ENCODE measurements at places on chromosomes 1 and 21.

GRCh38 chr1:232571523-232571922 is 58.4 kb downstream of the SIPA1L2 start:
- DNase-seq: peak; percentile 81

GRCh38 chr1:184860985-184861754 is 106.5 kb upstream of the EDEM3 start:
- no peak for DNase-seq

- DNase-seq: peak; percentile 2
These were observed 55.9 kb downstream of the GON4L start for GRCh38 chr1:155801149-155801548.

- no peak for DNase-seq
These were observed 32.0 kb downstream of the SLAMF6 start for GRCh38 chr1:160491017-160491416.

DNA sequence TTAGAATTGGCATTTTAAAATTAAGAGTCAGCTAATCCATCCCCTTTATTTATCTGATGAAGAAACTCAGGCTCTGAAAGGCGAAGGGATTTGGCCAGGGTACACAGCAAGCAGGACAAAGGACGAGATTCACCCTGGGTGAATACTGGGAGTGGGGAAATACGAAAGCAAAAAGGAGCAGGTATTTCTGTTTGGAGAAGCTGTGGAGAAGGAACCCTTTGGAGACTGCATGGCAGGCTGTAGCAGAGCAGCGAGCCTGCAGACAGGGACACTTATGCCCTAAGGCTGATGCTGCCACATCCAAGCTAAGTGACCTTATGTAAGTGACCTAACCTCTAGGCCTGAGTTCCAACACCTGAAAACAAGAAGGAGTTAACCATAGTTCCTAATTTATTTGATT is 207.2 kb upstream of the C1orf87 start:
- DNase-seq: no peak

- peak; percentile 73 for DNase-seq
These were observed 3.7 kb upstream of the SDE2 start for GRCh38 chr1:226002667-226003501.

- DNase-seq: no peak
These were observed 7.1 kb upstream of the L1TD1 start for GRCh38 chr1:62187548-62187947.

- DNase-seq: no peak
These were observed 25.4 kb downstream of the PHGDH start for GRCh38 chr1:119737040-119737682.

GRCh38 chr21:45497846-45498645 is 44.2 kb downstream of the SLC19A1 start:
- DNase-seq: no peak

DNA sequence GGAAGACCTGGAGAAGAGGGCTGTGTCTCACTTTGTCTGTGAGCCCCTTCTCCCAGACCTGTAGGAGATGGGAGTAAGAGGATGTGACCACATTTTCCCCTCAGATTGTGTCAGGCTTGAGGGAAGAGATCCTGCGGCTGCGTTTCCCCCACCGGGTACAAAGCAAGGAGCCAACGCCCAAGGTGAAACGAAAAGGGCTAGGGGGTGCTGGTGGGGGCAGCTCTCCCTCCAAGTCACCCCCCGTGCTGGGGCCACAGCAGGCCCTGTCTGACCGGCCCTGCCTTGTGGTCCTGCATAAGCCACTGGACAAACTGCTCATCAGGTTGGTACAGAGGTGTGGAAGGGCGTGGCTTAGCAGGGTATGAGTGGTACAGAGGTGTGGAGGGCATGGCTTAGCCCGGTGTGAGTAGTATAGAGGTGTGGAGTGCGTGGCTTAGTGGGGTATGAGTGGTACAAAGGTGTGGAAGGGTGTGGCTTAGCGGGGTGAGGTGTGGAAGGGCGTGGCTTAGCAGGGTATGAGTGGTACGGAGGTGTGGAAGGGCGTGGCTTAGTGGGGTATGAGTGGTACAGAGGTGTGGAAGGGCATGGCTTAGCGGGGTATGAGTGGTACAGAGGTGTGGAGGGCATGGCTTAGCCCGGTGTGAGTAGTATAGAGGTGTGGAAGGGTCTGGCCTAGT is 30.6 kb downstream of the HYI start:
- DNase-seq: no peak

DNA sequence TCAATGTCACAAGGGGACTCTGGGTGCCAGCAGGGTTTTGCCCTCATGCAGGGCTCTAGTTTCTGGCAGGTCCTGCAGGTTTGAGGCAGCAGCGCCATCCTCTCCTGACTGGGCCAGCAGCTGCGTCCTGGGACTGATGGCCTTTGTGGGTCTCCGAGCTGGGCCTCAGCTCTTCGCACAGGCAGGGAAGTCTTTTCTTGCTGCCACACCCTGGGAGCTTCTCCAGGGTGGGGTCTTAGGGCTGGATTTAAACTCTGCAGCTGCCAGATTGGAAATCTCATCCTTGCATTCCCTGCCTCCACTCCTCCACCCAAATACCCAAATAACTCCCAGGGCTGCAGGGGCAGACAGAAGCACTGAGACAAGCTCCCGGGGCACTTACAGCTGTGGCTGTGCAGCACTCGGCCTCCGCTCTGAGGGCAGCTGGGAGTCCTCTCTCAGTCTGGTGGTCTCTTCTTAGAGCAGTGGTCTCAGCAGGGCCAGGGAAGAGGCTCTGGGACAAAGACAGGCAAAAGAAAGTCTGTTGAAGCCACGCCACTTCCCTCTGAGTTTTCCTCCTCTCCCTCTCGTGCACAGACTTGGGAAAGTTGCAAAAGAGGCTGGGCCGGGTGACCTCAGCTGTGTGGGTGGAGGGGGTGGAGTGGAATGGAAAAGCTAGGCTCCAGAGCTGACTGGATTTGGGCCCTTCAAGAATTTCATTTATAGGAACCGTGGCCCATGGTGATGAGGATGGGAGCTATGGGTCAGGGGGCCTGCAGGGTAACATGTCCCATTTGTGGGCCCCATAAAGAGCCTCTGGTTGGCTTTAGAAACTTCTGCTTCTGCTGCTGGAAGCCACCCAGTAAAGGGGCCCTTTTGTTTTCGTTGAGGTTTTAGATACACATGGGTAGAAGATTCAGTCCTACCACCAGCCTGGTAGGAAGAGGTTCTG is at the start of gene RAB7B:
RAB7B (minus strand) TSS at position 525 of the 931 bp plus-strand sequence. CDS start 9,260 bp downstream, outside the sequence.
- peak; percentile 75 for DNase-seq

DNA sequence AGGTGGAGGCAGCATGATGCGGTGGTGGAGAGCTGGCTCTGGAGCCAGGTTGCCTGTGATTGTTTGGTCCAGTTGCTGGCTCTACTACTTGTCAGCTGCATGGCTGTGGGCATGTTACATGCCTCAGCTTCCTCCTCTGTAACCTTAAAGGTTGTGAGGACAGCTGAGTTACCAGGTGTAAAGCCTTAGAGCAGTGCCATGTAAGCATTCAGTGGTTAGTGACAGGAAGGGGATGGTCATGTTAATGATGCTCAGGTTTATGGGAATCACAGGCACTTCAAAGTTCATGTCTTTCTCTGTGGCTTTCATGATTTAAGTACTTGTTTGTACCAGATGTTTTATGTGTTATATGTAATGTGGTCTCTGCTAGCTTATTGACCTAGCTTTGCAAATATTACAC is 32.6 kb downstream of the PTGFRN start:
- no peak for DNase-seq

- no peak for DNase-seq
These were observed 9.0 kb downstream of the TNFRSF25 start for GRCh38 chr1:6456800-6457466.

GRCh38 chr1:71640998-71641397 is 560.2 kb upstream of the ZRANB2 start:
- no peak for DNase-seq

DNA sequence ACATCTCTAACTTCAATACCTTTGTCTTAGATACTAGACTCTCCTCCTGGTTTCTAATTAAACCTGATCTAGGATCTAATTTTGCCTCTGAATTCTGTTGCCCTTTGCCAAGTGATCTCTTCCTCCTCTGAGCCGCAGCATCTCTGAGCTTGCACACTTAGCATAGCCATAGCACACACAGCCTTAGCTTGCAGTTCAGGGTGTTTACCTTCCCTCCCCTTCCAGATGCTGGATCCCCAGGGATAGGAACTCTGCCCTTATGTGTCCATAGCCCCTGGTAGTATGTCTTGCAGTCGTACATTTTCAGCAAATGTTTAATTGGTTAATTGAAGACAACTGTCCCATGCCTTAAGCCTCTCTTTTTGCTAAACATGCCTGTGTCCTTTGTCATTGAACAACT is 30.3 kb downstream of the SELL start:
- DNase-seq: no peak

DNA sequence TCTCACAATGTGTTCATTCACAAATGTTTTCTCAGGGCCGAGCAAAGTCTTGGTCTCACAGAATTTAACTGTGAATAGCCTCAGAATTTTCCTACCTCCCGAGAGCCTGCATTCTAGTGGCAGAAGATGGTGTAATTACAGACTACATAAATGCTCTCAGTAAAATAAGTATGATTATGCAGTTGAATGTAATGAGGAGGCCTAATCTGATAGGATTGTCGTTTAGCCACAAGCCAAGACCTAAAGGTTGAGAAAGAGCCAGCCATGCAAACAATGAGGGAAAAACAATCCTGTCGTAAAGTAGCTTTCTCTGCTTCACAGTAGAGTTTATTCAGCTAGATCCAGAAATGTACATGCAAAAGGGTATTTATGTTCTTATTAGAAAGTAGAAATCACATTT is 607.8 kb upstream of the B3GALT2 start:
- no peak for DNase-seq

- no peak for DNase-seq
These were observed 41.0 kb downstream of the ATP2B4 start for GRCh38 chr1:203667616-203668015.

DNA sequence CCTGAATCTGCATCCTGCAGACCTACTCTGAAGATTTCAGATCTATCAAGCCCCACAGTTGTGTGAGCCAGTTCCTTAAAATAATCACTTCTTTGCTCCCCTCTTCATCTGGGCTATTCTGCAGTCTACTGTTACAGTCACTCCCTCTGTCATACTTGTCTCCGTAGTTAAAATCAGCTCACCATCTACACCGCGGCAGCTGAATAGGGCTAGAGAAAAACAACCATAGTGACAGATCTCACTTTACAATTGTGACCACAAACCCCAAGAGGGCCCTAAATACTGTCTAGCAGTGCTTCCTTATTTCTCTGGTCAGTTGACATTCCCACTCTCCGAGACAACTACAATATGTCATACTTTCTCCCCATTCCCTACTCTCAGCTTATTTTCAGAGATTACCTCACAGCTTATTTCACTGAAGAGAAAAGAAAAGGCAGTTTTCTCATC is 12.9 kb downstream of the DESI2 start:
- peak; percentile 19 for DNase-seq

DNA sequence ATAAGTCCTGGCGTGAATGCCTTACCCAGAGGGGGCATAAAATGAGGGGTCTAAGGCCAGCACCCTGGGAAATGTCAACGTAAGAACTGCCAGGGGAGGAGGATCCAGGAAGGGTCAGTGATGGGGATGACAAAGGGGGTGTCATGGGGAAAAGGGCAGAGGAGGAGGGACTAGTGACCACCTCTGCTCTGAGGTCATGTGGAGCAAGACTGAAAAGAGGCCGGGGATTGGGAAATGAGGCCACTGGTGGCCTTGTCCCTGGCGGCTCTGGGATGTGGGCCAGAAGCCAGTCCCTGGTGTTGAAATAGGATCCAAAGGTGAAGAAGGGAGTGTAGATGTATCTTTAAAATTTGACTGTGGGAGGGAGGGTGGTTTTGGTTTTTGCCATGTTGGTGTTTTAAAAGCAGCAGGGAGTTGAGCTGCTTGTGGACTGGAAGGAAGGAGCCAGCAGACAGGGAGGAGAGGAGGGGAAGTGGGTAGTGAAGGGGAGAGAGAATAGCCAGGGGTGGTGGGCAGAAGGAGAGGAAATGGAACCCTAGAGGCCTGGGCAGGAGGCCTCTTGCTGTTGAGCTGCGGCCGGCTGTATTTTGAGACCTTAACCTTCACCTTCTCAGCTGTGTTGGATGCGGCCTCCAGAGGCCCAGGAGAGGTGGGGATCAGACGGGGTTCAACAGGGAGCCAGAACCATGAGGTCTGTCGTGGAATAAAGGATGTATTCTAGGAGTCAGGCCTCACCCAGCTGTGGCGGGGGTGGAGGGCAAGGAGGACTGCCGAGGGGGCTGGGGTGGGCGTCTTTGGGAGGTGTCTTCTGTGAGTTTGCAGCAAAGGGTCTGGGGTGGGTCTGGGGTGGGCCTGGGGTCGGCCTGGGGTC is 92.5 kb downstream of the DHRS3 start:
- no peak for DNase-seq

GRCh38 chr1:225731491-225731890 is 46.1 kb upstream of the SRP9 start:
- DNase-seq: no peak

DNA sequence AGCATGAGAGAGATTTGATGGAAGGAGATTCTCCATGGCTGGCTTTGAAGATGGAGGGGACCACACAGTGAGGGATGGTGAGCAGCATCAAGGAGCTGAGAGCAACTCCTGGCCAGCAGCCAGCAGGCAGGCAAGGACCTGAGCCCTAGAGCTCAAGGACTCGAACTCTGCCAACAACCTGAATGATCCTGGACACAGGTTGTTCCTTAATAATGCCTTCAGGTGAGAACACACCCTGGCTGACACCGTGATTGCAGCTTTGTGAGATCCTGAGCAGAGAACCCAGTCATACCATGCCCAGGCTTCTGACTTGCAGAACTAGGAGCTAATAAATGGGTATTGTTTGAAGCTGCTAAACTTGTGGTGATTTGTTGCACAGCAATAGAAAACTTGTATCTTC is 183.1 kb downstream of the LMX1A start:
- DNase-seq: no peak

DNA sequence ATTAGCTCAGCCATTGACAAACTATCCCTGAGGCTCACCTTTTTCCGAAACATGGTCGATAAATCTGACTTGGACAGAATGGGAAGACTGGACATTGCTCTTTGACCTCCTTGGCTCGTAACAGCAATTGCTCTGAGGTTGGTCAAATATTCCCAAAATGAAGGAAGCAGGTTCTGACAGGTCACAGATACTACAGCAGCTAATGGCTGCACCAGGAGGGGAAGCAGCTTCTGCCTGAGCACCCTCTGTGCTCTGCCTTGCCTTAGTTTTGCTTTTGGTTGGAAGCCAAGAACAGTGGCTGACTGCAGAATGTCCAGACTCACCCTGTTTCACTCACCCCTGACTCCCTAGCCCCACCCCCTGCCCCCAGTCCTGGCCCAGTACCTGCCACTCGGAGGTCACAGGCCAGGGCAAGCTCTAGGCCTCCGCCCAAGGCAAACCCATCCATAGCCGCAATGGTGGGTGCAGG is 15.4 kb downstream of the ECHDC2 start:
- DNase-seq: no peak

- no peak for DNase-seq
These were observed 51.8 kb upstream of the SYT14 start for GRCh38 chr1:209886219-209886536.

DNA sequence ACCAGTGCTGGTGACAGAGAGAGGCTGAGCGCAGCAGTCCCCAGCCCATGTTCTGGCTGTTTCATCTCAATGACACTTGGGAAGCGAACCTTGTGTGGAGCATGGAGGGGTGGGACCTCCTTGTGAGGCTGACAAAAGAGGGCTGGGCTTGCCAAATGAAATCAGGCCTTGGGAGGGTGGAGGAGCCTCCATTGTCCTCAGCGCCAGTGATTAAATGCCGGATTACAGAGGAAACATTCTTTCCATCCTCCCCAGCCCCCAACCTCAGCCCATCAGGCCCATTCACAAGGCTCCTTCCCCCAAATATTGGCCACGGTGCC is 63.3 kb upstream of the PAXBP1 start:
- DNase-seq: no peak

Data from Daoy (cell line).